ENCODE measurements at places on chromosomes 2 and 18.

DNA sequence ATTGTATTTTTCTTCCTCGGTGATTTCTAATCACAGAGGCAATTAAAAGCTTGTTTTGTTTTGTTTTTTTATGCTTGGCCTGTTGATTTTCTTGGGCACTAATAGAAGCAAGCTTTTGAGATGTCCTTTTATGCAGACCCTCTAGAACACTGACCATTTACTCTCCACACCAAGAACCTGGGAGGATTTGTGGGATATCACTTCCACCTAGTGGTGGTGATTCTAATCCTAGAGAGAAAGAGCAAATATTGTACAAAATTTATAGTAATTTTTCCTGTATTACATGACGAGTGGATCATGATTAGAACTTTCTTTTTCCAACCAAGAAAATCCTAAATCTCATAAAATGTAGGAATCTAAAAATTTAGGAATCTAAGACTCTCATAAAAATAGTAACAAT, 23.4 kb downstream of the NEMP2 start:
- no peak for DNase-seq

GRCh38 chr2:189439342-189439741, 1.9 kb upstream of the WDR75 start:
- DNase-seq: no peak

- no peak for DNase-seq
These were observed 287.2 kb upstream of the GYPC start for GRCh38 chr2:126368758-126369157.

- DNase-seq: no peak
These were observed 43.8 kb downstream of the DCDC2C start for GRCh38 chr2:3747032-3747654.

- no peak for DNase-seq
These were observed 27.2 kb downstream of the CCDC195 start for GRCh38 chr2:224688997-224689396.

GRCh38 chr2:187098154-187098553, 249.2 kb upstream of the ZSWIM2 start:
- no peak for DNase-seq

- DNase-seq: no peak
These were observed 203.4 kb downstream of the CTNNA2 start for GRCh38 chr2:79716266-79716665.

DNA sequence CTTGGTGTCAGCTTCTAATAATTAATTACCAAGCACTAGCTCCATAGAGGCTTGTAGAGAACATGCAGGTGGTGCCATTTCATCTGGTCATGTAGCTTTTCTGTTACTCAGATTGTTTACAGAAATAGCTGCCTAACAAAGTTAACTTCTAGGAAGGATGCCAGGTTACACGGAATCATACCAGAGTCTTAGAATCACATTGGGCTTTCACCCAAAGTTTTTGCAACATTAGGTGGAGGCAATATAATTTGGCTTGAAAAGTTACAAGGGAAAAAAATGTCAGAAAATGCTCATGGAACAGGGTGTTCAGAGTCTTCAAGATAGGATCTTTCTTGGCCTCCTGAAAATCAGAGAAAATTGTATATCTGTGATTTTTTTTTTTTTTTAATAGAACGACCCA, 135.6 kb downstream of the ARHGAP15 start:
- DNase-seq: no peak

GRCh38 chr2:222919841-222920526, 59.1 kb downstream of the ACSL3 start:
- no peak for DNase-seq
